Natural killer cell treated with Interleukin-12 subunit alpha and Interleukin-12 subunit beta and Interleukin-15 and Interleukin-18, amount 100 ng/mL, for 72 hours (primary cell): ENCODE measurements at places on chromosomes 5 and 9. TPM values are rescaled to one million over a fixed set of nuclear protein-coding genes. Genes with fewer than 3 reads are reported as not detected.
A peak's percentile ranks its signal among the peaks of the same experiment; 100 is the strongest.

DNA sequence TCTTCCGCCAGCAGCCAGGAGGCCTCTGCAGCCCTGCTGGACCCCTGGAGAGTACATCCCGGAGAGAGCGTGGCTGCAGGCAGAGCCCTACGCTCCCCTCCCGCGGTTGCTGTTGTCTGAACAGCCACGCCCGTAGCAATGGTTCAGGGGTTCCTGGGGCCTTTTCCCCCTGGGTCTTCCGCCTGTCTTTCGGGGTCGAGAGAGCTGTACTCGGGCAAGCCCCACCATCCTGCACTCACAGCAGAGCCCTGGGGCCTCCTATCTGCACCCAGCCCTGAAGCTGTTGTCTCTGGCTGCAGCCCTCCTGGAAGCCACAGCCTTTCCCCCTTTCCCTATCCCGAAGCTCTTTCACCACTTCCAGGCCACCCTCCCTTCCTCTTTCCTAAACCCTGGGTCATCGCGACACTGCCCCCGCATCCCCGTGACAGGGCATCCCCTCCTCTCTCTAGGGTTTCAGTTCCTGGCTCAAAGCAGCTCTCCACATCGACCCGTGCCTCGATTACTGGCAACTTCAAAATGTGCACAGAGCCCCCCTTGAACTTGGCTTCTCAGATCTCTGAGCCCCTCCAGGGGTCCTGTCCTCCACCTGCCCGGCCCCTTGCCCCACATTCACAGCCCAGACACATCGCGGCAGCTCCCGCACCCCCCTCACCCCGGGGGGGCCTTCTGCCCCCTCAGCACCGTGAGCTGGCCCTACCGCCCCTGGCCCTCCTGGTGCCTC lies 43.9 kb upstream of the CEP72 start:
- H3K27me3 ChIP-seq, result peaks cover 19% of the 10 kb centered on the region
- H3K4me1 ChIP-seq, result no peaks in the 10 kb centered on the region
- H3K4me3 ChIP-seq, result no peak overlapping the region
- DNase-seq, result no peak
- no peak overlapping the region for H3K27ac ChIP-seq

DNA sequence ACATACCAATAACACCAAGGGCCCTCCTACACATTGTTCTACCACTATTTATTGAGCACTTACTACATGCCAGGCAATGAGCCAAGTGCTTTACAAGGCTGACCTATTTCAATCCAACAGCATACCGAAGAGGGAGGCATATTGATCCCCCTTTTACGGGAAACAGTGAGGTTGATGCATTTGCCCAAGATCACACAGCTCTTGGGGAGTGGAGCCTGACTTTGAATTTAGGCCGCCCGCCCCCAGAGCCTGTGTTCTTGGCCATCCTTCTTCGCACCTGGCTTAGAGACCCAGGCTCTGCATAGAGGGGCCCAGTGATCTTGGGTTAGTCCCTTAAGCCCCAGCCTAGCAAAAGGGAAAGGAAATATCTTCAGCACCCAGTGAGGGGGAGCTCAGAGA lies 158.1 kb upstream of the IER5L start:
- H3K36me3 ChIP-seq, result peaks cover 2% of the 10 kb centered on the region
- H3K27me3 ChIP-seq, result peaks cover 7% of the 10 kb centered on the region
- no peak overlapping the region for H3K4me3 ChIP-seq
- no peak overlapping the region for H3K27ac ChIP-seq
- no peak for DNase-seq

DNA sequence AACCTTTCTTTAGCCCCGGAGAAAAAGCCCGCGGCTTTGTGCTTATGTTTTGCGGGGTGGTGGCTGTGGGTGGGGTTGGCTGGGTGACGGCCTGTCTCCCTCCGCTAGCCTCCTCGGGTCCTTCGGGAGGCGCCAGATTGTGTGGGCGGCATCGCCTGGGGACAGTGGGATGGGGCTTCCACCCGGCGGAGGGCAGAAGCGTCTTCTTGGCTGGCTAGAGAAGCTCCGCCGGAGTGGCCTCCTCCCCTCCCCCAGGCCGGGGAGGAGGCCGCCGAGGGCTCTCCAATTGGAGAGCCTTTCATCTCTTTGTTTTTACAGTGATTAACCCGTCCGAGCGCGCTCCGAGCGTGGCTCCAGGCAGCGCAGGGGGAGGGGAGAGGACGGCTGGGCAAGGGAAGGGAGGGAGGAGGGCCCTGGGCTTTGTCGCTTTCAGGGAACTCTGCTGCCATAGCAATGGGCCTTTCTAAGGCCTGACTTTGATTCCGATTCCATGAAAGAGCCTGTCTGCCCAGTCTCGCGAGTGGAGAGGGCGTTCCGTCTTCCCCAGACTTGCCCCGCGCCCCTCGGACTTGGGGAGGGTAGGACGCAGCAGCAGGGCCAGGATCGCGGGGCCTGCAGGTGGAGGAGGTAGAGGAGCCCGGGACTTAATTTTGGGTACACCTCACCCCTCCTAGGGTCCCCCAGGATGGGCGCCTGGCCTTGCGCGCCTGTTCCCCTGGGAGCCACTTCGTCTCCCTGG lies 36.7 kb upstream of the TIFAB start:
- H3K36me3 ChIP-seq, result no peaks in the 10 kb centered on the region
- no peak overlapping the region for H3K27ac ChIP-seq
- no peak overlapping the region for H3K4me3 ChIP-seq
- H3K4me1 ChIP-seq, result peaks cover 2% of the 10 kb centered on the region

DNA sequence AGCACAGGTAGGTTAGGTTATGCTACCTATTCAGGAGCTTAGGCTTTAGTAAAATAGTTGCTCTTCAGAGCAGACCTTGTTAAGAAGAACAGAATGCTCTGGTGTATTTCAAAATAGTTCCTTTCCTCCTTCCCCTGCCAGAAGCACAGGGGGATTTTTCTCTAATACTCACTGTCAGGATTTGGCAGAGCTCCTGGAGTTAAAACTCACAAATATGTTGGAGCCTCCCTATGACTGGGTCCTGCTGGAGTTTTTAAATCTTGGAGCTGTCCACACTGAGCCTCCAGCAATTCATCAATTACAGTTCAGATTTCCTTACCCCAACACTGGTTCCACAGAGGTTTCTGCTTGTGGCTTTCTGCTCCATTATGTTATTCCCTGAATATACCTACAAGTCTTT lies 1233.8 kb upstream of the WWC1 start:
- H3K4me1 ChIP-seq, result no peaks in the 10 kb centered on the region
- no peak overlapping the region for H3K27ac ChIP-seq
- DNase-seq, result no peak
- no peaks in the 10 kb centered on the region for H3K36me3 ChIP-seq
- H3K4me3 ChIP-seq, result no peak overlapping the region
- H3K27me3 ChIP-seq, result no peaks in the 10 kb centered on the region

DNA sequence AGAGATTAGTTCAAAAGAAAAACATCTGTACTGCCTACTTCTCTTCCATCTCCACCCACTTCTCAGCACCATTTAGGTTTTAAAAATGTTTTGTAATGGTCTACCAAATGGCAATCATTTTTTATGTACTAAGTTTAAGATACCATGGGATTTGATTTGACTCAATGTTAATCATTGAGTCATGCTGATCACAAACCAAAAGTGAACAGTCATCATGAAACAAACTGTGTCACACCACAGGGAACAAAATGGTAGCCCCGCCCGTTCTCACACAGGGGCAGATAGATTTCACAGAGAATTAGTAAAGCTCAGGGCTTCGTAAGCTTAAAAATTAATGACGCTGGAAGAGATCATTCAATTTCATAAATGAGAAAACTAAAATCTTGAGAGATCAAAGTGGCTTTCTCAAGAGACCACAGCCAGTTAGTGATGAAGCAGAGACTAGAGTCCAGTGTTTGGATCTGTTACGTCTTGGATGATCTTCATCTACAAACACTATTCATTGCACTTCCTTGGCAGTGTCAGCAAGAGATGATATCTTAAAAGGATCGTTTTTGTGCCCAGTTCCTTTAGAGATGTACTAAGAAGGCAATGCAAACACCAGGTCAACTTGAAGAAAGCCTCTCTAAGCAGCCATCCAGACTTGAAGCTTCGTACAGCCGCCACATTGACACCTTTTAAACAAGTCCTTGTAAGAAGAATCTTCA lies 33.9 kb upstream of the TRIO start:
- peaks cover 22% of the 10 kb centered on the region for H3K27me3 ChIP-seq
- H3K4me3 ChIP-seq, result peak overlapping the region; percentile 82
- DNase-seq, result peak; percentile 66
- peaks cover 26% of the 10 kb centered on the region for H3K4me1 ChIP-seq

DNA sequence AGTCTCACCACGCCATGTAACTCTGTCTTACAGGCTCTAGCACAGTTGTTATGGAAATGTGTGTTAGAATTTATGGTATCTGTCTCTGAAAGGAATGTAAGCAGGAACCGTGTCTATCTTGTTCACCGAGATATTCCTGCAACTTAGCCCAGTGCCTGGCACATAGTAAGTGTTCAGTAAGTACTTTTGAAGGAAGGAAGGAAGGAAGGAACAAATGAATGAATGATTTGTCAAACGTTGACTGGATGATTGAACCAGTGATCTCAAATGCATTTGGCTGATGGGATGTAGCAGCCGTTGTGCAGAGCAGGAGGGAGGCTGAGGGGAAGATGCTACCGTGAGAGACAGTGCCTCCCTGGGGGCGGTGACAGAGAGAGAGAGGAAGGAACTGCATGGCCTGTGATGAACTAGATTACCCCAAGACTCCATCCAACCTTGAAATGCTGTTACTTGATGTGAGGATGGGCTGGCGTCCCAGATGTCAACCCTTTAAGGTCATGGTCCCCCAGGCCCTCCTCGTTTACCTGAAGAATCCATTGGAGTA lies 47.5 kb upstream of the PPARGC1B start:
- no peak overlapping the region for H3K4me3 ChIP-seq
- H3K36me3 ChIP-seq, result no peaks in the 10 kb centered on the region
- H3K27me3 ChIP-seq, result peaks cover 33% of the 10 kb centered on the region
- no peaks in the 10 kb centered on the region for H3K4me1 ChIP-seq
- no peak overlapping the region for H3K27ac ChIP-seq

DNA sequence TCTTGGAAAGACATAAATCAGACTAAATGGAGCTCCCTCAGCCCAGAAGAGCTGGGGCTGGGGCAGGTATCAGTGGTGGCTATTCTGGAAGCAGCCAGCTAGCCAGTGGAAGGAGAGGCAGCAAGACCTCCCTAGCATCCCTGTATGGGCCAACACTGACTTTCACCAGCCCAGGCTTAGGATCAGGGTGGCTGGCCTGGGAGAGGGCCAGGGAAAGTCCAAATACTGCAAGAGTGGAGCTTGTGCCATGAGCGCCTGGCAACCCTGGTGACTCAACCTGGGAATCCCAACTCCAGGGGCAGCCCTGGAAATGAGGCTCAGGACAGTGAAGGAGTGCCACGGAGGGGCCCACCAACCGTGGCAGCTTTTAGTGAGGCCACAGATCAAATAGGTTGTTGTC lies 7.6 kb upstream of the IRF1 start:
- H3K4me1 ChIP-seq, result peaks cover 61% of the 10 kb centered on the region
- peak overlapping the region; percentile 90 for H3K27ac ChIP-seq
- peak; percentile 67 for DNase-seq
- H3K4me3 ChIP-seq, result no peak overlapping the region

The SPATA9 gene
- 1.4 TPM for total RNA-seq

The LRRC19 gene
- total RNA-seq, result not detected

DNA sequence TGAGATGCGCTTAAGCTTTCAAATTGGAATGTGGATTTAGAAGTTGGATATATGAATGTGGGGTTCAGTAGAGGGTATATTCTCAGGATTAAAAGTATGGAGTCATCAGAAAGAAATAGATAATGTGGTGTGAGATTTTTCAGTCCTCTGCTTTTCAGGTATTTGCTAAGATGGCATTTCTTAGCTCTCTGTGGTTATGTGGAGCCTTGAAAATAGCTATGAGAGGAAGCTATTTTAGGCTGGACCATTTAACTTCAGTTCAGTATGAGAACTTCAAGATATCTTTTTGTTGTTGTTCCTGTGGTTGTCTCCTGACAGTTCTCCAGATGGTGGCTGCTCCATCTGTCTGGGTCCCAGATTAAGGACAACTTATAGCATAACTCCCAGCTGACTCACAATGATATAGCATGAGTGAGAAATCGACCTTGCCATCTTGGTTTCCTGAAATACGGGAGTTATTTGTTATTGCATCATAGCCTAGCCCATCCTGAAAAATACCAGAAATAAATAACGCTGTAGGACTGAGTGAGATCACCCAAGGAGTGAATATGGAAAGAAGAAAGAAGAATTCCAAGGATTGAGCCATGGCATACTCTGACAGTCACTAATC lies 461.5 kb downstream of the ANXA1 start:
- H3K27ac ChIP-seq, result no peak overlapping the region
- H3K27me3 ChIP-seq, result no peaks in the 10 kb centered on the region
- DNase-seq, result no peak
- H3K4me1 ChIP-seq, result no peaks in the 10 kb centered on the region
- H3K36me3 ChIP-seq, result no peaks in the 10 kb centered on the region

The SPATA31A3 gene
- not detected for total RNA-seq
